ENCODE measurements at places on chromosomes 5 and 9.

GRCh38 chr9:117028103-117028858 lies 341.2 kb downstream of the TRIM32 start:
- no peak for DNase-seq

DNA sequence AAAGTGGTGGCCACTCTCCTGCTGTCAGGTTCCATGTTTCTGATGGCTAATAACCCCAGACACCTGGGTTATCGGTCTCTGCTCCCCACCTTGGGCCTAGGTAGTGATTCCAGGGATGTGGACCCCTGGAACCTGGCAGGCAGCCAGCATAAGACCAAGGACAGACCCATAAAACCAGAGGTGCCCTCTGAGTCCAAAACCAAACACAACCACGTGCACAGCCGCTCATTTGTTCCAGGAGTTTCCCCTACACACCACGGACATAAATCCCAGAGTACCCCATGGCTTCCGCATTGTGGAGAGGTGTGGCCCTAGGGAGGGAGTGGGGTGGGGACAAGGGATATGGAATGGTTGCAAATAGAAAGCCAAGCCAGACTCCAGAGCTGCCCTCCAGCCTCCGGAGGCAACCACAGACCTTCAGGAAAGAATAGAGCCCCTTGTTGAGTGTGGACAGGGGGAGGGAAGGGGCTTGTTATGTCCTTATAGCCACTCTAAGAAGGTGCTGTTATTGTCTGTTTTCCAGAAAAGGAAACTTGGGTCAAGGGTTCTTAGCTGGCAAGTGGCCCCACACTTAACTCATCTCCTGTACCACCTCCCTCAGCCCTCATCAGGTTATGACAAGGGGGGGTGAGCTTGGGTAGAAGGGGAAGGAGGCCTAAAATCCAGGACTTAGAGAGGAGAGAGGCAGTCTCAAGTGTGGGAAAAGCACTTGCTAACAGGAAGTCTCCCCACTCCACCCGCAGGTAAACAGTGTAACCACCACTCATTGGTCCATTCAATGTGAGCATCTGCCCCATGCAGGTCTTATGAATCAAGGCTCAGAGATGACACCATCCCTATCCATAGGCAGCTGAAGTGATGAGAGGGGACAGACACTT lies 23.6 kb upstream of the CYSTM1 start:
- no peak for DNase-seq

GRCh38 chr5:141866096-141866495 lies 12.1 kb downstream of the PCDH1 start:
- no peak for DNase-seq

DNA sequence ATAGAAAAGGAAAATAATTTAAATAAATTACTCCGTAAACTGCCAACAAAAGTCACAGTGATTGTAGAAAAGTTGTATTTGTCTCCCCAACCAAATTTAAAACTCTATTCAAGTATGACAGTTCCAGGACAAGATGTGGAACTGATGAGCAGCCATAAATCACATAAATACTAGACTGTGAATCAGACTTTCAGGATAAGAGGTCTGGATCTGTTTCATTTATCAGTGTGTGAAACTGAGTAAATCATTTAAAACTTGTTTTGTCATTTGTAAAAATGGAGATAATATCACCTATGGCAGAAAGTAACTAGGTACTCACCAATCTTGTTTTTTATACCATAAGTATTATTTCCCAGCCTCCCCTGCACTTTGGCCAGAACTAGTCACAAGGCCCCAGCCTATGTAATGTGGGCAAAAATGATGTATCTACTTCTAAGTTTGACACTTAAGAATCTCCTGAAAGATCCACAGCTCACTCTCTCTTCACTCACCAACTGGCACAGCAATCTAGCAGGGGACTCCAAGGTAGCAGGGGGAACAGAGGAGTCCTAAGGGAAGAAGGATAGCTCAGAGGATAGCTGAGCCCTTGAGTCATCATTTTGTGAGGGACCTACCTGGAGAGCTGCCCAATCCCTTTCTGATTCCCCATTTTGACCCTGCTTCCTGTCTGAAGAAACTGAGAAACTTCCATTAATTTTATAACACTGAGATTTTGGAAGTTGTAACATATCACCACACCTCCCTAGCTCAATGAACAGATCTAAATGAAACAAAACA lies 31.6 kb downstream of the TMEM161B start:
- no peak for DNase-seq

GRCh38 chr9:22138956-22139660 lies 130.0 kb upstream of the CDKN2B start:
- no peak for DNase-seq

All from activated T-cell treated with anti-CD3 and anti-CD28 coated beads for 24 hours (primary cell).